ENCODE measurements at places on chromosomes 4 and X. TPM values are rescaled to one million over a fixed set of nuclear protein-coding genes. Genes with fewer than 3 reads are reported as not detected.

Gene LARP1B
- 11.1 TPM for total RNA-seq

- no peak for DNase-seq
Measured at GRCh38 chr4:61984260-61984909, 784.3 kb downstream of the ADGRL3 start.

DNA sequence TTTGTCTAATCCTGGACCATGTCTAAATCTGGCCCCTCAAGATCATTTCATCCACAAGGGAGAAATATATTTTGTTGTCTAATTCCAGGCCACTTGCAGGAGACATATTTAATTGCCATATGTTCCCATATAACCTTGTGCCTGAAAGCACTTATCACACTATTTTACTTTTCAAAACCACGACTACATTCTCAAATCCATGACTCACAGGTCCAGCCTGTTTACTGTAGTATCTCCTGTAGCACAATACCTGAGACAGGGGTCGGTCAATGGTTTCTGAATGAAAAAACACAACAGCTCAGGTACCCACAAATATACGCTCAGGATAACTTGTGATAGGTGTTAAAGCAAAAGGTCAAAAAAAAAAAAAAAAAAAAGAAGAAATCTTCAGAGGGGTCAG is 60.9 kb downstream of the SEC24D start:
- DNase-seq = peak; percentile 61

DNA sequence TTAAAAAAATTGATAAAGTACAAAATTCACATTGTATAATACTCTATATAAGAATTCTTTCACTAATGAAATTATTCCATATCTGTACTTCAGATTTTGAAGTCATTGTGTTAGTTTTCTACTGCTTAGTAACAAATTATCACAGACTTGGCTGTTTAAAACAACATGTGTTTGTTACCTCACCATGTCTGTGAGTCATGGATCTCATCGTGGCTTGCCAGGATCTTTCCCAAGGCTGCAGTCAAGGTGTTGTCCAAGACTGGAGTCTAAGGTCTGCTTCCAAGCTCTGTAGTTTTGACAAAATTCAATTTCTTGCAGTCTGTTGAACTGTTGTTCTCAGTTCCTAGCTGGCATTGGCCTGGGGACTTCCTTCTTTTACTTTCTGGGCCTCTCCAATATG is 1286.9 kb downstream of the ADGRL3 start:
- DNase-seq = no peak

Gene MAGEB17
- total RNA-seq = under 0.01 TPM

GRCh38 chr4:75745161-75745560 is 20.8 kb downstream of the USO1 start:
- DNase-seq = peak; percentile 85

DNA sequence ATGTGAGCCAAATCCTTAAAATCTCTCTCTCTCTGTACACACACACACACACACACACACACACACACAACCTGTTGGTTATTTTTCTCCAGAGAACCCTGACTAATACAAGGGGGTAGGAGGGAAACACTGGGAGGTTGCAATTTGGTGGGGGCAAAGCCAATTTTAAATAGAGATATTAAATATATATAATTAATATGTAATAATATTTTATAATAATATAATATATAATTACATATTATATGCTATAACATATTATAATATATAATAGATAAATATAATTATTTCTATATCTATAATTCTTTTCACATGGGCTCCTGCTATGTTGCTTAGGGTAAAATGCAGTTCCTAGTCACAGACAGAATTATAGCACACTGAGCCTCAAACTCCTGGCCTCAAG is 1354.2 kb downstream of the FSTL5 start:
- DNase-seq = no peak

Gene ZFP92
- under 0.01 TPM for total RNA-seq

DNA sequence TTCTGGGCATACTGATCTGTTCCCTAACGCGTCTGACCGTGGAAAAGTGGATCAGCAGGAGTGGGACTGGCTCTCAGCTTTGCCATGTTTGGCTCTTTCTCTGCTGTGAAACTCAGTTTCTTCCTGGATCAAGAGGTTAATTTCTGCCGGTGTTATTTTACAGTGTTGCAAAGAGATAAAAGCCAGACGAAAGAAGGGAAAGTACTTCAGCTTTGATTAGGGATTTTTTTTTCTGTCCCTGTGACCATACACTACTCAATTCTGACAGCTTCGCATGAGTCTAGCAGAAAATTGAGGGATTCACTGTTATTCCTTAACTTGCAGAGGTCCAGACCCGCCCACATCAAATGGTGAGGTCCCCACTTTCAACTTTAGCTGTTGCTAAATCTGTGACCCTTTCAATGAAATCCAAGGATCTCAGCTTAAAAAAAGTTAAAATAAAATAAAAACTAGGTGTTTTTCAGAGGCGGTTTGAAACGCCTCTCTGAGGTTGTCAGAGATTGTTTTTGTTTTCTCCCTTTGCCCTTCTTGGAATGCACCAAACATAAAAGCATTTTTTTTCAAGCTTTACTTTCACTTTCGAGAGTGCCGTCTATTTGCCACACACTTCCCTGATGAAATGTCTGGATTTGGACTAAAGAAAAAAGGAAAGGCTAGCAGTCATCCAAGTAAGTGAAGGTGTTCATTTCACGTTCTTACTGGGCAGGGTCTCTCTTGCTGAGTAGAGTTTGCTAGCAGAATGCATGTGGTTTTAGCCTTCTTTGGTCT is at the start of gene TLR3:
TSS of gene TLR3 (plus strand) at position 576 of the 768 bp plus-strand sequence. CDS start 7,464 bp downstream, outside the sequence.
- peak; percentile 22 for DNase-seq

DNA sequence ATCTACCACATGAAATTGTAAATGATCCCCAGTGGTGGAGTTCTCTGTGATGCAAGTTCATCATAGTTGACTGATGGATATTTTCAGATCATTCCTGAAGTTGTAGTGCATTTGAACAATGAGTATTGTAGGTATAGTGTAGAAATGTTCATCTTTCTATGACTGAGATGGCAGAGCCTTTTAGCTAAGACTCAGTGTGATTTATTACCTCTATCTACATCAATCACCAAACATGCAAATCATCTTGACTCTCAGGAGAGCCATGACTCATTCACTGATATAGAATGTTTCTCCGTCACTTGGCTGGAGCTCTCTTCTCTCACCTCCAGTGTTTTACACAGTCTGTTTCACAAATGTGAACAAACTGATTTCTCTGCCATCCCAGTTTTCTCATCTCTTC is 392.6 kb downstream of the IL1RAPL1 start:
- no peak for DNase-seq

Gene RHOXF2
- total RNA-seq = not detected

DNA sequence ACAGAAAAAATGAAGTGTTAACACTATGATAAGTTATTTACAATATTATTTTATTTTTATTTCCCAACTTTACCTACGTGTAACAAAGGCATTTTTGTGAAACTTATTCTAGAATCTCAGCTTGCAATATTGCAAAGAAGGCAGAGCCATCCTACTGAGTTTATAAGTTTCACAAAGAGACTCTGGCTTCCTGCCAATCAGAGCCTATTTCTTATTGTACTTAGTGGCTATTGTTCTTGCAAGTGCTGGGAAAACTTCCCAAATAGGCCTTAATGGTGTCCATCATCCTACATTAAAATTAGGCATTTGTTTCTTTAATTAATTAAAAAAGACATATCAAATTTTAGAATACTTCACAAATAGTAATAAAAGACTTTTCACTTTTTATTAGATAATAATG is 233.2 kb downstream of the EPHA5 start:
- no peak for DNase-seq

DNA sequence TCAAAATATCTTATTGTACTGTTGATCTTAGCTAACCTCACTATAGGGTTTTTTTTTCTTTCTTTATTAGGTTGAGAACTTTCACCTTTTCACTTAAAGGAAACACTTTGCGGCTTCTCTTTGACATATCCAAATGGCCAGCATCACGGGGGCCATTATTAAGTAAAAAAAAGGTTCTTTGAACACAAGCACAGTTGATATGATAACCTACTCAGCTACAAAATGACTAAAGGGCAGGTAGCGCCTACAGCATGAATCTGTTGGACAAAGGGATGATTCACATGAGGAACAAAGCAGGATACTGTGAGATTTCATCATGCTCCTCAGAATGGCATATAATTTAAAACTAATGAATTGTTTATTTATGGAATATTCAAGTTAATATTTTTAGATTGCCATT is 119.6 kb downstream of the CCSER1 start:
- no peak for DNase-seq

Gene KDR
- total RNA-seq = not detected

Measured in IMR-90 (cell line).